ENCODE measurements at places on chromosomes 5 and 9. TPM values are rescaled to one million over a fixed set of nuclear protein-coding genes. Genes with fewer than 3 reads are reported as not detected.

SLC4A9 gene
- total RNA-seq = not detected

PCA3 gene
- 0.29 TPM for total RNA-seq

CCDC192 gene
- not detected for total RNA-seq

SAPCD2 gene
- 16.1 TPM for total RNA-seq

GCNT4 gene
- 0.23 TPM for total RNA-seq

VLDLR gene
- total RNA-seq = 1.1 TPM

- no peak for DNase-seq
Observed at GRCh38 chr5:38285226-38285625, 26.9 kb downstream of the EGFLAM start.

GRCh38 chr5:95238560-95239325, 46.2 kb downstream of the MCTP1 start:
- peak; percentile 50 for DNase-seq

- DNase-seq = peak; percentile 69
Observed at GRCh38 chr5:66113160-66113559, 30.9 kb upstream of the SREK1 start.

DNA sequence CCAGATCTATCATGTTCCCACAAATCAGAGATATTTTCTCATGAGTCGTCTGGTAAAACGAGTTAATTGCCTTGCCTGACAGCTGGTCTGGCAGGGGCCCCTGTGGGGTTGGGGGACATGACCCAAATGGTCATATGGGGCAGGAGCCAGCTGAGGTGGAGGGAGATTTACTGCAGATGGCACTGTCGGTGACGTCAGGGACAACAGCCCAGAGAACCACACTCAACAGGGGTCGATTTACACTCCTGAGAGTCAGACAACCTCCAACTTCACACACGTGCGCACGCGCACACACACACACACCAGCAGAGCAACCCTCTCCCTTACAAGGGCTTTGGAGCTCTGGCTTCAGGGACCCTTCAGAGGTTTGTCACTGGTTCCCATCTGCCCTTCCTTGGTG, 23.4 kb upstream of the GABRP start:
- DNase-seq = no peak

DNA sequence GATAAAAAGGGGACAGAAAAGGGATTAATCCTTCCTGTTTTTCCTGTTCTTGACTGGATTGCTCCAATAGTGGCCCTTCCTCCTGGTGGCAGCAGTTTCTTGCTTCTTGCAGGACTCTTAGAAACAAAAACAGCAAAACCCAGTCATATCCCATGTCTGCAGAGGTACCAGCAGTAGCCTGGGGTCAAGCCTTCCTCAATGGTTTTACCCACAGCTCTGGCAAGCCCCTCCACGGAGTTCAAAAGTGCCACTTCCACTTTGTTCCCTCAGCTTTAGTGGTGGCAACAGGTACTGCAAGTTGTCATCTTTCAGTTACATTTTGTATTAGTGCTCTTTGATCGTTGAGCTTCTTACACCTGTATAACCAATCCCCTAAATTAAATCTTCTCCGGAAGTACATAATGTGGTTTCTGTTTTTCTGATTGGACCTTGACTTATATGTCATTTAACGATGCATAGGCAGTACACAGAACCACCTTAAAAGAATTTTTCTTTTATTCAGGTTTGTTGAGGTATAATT, 8.7 kb upstream of the RANBP6 start:
- no peak for DNase-seq

- no peak for DNase-seq
Observed at GRCh38 chr9:85067792-85068191, 398.3 kb downstream of the NTRK2 start.

- no peak for DNase-seq
Observed at GRCh38 chr9:2166203-2166602, 151.1 kb downstream of the SMARCA2 start.

DNA sequence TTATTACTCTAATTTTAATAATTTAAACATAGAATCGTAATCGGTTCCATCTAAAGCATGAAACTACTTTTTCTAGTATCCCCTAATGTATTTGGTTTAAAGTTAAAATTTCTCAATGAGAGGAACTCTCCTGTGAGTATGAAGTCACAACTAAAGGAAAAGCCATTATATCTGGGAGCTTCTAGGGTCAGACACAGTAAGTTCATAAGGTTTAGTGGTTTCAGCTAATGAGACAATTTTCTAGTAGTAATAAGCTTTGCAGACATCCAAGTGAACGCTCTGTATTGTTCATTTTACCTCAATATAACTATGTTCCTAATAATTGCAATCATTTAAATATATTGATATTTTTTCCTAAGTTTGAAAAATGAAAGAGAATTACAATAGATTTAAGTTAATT, 364.4 kb upstream of the CDH9 start:
- DNase-seq = no peak

- no peak for DNase-seq
Observed at GRCh38 chr9:121752929-121753328, 101.5 kb downstream of the DAB2IP start.

DNA sequence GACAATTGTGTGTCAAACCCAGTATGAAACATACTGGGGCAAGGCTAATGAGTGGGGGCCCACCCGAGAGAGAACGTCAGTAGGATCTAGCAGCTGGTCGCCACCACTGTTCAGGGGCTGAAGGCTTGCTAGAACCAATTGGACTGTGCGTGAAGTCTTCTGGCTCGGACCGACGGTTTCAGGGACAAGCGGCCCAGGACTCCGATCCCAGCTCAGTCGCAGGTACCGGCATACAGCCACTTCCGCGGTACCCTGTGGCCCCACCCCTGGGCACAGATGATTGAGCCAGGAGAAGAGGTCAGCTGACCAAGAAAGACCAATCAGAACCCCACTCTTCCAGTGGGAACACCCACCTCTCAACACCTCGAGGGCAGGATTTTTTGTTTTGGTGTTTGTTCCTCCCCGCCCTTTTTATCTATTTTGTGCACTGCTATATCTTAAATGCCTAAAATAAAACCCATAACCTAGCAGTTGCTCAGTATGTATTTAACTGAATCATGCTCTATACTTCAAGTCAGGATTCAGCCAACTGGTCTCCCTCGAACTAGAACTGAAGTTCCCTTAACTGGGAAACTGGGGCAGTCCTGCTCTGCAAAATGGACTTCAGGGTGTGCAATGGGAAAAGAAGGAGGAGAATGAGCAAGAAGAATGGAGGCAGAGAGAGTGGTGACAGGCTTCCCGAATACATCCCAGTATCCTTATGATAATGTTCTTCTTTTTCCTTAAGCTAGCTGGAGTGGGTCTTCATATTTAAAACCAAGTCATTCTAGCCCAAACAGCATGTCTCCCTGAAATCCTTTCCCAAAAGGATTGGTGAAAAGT, 21.1 kb upstream of the CPEB4 start:
- no peak for DNase-seq

- DNase-seq = no peak
Observed at GRCh38 chr9:34250721-34251120, 71.9 kb downstream of the UBAP1 start.

DNA sequence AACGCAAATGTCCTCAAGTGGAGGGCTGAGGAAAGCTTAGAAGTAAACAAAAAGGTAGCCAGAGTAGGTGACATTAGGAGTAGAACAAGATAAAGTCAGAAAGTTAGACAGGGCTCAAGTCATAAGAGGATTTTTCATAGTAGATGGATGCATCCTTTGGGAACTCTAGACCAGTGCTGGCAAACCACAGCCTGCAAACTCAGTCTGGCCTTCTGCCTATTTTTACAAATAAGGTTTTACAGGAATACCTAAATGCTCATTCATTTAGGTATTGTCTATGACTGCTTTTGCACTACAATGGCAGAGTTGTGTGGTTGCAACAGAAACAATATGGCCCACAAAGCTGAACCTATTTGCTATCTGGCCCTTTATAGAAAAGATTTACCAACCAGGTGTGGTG, 116.0 kb upstream of the HMHB1 start:
- DNase-seq = no peak

DNA sequence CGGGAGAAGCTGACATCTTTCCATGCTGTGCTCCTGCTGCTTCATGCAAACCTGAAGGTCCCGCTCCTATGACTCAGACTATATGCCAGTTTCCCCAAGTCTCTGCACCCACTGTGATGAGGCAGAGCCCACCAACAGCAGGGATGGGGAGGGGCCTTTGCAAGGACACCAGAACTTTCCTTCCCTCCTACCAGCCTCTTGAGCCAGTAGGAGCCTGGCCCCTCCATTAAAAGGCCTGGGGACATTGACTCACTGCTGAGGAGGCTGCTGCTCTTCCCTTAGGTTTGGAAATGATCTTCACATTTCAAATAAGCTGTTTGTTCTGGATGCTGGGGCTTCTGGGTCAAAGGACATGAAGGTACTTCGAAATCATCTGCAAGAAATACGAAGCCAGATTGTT, 26.1 kb upstream of the CTSL start:
- DNase-seq = no peak
